ENCODE measurements at places on chromosomes 12 and 14.

DNA sequence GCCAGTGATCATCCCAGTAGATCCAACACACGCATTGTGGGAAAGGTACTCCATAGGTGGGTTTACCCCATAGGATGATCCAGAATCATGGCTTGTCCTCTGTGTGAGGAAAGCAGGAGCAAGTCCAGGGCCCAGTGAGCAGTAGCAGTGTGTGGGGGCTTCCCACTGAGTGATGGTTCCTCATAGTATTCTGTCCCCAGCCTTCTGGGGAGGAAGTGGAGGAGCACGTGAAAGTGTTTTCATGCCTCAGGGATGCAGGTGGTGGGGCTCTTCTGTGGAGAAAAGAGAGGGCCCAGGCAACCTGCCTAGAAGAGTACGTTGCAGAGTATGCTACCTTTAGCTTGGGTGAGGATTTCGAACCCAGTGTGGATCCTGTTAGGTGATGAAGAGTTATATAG is 56.5 kb downstream of the SUSD6 start:
- DNase-seq = no peak

DNA sequence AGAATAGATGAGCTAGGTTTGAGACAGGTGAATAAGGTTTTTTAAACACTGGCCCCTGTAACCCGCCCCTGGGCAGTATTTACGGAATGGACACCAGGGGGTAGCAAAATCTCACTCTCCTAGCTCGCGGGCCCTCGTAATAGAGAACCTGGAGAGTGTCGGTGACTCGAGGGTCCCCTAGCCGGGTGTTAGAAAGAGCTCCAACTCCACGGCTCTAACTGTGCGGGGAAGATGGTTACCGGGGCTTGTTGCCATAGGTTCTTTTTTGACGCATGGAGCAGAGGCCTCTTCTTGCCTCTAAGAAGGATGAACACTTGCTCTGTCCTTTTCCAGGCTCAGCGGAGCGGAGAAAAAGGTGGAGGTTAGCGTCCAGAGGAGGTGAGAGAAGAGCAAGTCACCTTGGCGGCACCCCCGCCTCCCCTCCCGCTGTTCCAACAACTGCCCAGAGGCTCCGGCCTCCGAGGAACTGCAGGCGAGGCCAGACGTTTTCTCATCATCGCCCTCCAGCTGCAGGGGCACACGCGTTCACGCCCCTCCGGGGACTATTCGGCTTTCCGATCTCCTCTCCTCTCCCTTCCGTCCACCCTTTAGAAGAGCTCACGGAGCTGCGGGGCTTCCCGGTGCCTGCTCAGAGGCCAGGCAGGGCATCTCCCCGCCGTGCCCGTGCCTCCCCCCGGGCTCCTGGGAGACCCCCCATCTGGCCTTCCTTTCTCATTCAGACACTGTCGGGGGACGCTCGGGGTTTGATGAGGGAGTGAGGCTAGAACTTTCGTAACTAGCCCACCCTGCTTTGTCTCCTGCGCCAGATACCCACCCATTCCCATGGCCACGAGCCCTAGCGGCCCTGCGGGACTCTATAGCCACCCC is 1.4 kb upstream of the ARHGEF40 start:
- DNase-seq = no peak

- no peak for DNase-seq
Measured at GRCh38 chr12:130668286-130669204, 47.6 kb downstream of the RIMBP2 start.

GRCh38 chr12:62977883-62978282 is 42.9 kb upstream of the PPM1H start:
- no peak for DNase-seq

DNA sequence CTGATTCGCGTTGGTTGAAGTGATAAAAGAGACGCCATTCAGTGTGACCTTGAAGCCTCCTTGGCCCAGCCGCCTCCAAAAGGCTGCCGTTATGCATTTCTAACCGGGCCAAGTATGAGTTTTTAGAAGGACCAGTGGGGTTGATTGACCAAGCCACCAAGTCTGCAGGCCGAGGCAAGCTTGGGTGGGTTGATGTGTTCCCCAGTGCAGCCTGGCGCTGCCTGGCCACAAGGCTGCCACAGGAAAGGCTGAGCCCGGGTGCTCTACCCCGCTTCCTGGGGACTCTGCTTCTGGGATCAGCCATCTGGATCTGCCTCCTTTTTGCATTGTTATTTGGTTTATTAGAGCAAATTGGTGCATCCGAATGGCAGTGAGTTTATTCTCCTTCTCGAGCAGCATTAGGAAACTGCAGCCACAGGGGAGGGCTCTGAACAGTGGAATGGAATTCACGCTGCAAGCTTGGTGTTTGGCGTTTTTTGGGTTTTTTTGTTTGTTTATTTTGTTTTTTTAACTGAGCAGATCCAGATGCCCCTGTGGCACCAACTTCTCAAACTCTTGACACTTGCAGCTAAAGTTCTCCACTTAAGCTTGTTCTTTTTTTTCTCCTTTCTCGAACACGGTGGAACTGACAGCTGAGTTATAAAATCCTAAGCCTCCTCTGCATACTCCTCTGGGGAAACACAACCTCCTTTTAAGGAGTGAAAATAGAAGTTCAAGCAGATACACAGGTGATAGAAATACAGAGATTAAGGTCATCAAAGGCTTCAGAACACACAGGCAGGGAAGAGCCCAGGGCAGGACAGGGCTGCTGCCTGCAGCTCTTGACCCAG is 145.4 kb upstream of the FKBP4 start:
- no peak for DNase-seq

DNA sequence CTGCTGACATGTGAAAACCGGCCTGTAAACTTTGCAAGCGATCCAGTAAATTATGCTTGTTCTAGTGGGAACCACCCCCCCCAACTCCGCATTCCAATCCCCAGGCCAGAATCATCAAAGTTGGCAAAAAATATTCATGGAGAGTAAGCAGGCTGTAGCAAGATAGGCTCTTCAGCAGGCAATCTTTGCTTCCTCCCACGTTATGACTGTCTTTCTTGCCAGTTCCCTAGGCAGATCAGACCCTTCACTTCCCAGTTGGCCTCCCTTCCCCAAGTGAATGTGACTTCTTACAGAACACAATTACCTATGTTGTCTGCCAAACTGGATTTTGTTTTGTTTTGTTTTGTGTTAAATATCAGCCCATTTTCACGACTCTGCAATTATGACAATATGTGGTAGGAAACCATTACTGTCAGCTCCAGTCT is 1.2 kb upstream of the PTGER2 start:
- DNase-seq = no peak

DNA sequence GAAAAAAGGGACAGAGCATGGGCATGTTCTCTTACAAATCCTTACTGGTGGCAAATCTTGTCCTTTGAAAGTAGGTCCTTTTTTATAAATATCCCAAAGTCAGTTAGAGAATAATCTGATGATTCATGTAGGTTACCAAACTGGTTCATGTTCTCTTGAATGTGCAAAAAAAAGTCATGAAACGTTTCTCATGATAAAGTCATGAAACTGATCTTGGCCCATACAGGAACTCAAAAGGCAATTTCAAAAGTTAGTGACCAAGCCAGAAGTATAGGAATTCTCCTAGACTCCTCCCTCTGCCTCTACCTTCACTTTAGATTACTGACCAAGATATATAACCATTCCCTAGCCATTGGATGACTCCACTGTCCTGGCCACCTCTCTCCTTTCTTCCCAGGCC is 27.3 kb upstream of the SPTSSA start:
- DNase-seq = no peak

- no peak for DNase-seq
Measured at GRCh38 chr12:31961137-31961536, 1.9 kb downstream of the RESF1 start.

DNA sequence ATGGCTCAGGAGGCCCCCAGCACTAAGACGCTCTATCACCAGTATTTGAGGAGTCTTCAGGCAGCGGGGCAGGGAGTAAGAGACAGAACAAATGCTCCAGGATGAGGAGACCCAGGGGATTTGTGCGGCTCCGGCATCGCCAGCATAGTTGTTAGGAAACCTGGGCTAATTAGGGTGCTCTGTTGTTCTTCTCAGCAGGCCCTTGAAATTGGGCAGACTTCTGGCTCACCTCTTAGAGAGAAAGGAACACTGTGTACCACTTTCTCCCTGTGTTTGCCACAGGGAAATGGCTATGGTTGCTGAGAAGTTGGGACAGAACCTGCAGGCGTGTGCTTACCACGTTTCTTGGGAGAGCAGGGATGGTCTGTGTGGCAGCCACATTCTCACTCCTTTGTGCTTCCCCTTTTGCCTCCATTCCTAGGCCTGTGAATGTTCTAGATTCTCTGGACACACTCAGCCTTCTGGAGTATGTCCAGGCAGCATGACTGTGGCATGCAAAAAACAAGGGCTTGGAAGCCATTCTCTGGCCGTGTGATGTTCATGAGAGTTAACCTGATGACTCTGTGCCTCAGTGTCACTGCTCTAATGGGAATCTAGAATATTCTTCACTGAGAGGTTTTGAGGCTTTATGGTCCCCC is 109.0 kb downstream of the CHST11 start:
- DNase-seq = no peak

DNA sequence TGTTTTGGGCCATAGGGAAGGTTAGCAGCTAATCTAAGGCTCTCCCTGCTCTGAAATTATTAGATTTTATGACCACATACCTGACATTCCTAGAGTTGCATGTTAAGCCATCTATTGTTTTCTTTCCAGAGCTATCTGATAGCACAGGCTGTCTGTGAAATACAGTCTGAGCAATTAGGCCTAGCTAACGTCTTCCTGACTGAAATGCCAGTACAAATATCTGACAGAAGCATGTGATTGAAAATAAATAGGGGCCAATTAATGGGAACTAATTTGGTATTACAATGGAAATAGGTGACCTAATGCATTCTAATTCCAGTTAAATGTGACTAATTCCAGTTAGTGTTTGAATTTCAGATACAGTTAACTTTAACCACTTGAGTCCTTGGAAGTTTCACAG is 115.2 kb downstream of the C12orf75 start:
- no peak for DNase-seq

DNA sequence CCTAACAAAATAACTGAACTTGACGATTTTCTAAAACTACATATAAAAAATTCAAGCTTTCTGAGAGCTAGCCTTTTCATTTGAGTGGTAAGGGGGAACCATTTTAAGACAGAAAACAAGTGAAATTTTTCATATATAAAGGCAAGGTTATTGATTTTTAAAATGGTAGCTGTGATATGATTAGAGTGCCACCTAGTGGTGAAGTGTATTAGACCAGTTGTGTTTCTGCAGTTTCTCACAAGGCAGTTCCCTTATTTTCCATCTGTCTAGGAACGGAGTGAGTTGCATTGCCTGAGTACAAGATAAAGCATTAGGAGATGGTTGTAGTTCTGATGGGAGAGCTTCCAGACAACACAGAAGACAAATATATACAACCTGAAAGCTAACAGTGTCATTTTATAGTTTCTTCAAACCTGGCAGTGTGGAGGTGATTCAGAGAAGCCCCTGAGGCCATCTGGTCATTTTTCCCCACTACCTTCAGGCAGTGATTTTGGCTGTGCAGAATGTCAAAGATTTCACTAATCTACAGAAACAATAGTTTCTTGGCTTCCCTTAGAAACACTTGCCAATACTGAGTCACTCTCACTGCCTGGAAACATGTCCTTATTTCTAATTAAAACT is 180.8 kb downstream of the C12orf50 start:
- DNase-seq = no peak

GRCh38 chr12:112011685-112012084 is 1.3 kb downstream of the TMEM116 start:
- no peak for DNase-seq

GRCh38 chr12:3380200-3381043 is 110.6 kb upstream of the PRMT8 start:
- DNase-seq = no peak

- no peak for DNase-seq
Measured at GRCh38 chr12:19302100-19302640, 137.1 kb upstream of the AEBP2 start.

DNA sequence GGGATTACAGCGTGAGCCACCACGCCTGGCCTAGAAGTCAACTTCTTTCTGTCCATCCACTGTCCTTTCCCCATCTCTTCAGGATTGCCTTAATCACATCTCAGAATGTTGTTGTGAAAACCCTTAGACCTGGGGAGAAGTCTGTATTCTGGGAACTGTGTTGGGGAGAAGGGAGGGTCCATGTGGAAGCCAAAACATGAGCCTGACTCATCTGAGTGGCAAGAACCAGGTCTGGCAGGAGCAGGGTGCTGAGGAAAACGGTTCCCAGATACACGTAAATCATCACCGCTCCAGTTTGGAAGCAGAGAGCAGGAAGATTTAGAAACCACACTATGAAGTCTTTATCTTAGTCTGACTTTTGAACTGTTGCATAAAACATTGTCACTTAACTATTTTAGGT is 245.6 kb upstream of the RGS6 start:
- DNase-seq = no peak

- no peak for DNase-seq
Measured at GRCh38 chr14:85471744-85472143, 58.2 kb upstream of the FLRT2 start.

DNA sequence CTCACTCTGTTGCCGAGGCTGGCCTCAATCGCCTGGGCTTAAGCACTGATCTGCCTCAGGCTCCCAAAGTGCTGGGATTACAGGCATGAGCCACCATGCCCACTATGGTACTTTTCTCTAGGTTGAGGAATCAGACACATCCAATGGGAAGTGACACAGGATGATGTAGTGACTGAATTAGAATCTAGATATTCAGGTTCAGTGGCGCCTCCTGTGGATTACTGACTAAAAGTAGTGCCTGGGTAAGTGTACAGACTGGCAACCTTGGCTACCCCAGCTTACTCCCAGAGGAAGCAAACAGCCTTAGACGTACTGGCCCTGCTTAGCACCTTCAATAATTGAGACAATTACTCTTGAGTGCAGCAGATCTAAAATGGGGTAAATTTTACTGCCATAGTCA is 22.8 kb downstream of the GALNT8 start:
- no peak for DNase-seq

DNA sequence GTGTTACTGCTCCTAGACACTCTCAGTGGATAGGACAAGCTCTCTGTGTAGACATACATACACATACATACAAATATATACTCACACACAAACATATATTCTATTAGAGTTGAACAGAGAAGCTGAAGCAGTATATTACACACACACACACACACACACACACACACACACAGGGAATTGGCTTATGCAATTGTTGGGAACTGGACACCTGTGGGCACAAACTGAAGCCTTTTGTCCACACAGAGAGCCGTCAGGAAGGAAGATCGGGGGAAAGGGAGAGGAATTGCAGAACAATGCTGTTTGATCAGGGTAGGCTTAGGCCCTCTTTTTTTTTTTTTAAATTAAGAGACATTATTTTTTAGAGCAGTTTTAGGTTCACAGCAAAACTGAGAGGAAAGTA is 180.7 kb upstream of the DDHD1 start:
- no peak for DNase-seq

DNA sequence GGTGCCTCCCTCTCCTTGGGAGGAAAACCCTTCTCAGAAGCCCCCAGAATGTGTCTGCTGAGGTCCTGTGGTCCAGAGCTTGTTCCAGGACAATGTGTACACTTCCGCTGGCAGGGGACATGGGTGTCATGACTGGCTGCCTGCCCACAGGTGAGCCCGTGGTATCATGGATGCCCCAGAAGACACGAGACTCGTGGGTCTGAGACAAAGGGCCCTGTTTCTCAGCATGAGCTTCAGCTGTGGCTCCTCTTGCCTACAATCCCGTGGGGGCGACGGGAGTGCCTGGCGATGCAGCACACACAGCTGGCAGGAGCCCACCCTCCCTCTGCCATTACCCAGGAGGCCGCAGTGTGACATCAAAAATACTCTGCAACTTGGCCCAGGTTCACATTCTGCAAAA is 7.0 kb downstream of the TMEM121 start:
- no peak for DNase-seq

All from esophagus squamous epithelium (tissue), 5 donors.